Cerebellar nuclear complex (tissue), 1 donor: ENCODE measurements at places on chromosomes 16 and 17.

DNA sequence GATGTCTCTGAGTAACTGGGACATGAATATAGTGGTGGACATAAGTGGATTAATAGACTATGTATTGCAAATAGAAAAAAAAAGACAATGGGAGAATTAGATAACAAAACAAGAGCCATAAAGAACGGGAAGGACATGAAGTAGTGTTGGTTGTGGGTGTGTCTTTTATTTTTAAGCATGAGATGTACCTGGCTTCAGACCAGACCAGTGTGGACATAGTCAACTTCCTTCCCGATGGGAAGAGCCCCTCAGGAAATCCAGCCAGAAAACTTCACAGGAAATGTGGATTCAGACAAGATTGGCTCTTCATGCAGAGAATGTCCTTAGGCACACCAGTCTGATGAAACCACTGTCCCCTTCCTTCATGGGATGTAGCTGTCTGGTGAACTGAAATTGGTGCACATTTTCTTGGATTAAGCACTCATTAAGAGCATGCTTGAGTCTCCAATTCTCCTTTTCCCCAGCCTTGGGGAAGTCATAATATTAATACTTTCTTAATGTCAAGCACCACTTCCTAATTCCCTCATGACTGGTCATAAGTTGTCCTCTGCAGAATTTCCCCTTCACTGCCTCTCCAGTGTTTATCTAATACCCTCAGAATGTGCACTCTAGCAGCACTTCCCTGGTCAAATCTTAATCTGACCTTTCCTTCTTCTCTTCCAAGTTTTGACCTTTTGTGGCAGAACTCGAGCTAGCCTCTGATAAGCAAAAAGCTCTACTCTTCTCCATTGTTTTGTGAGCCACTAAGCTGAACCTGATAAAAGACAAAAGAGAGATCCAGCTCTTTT lies 350.6 kb upstream of the MAF start:
- DNase-seq, result no peak

GRCh38 chr17:49074851-49075540 lies 57.6 kb upstream of the B4GALNT2 start:
- no peak for DNase-seq

GRCh38 chr17:35998756-35999155 lies 2.6 kb downstream of the CCL15 start:
- DNase-seq, result no peak

- DNase-seq, result no peak
Observed at GRCh38 chr17:77132411-77133086, 8.2 kb upstream of the SEC14L1 start.

- no peak for DNase-seq
Observed at GRCh38 chr16:64910356-64910755, 211.5 kb downstream of the CDH11 start.

DNA sequence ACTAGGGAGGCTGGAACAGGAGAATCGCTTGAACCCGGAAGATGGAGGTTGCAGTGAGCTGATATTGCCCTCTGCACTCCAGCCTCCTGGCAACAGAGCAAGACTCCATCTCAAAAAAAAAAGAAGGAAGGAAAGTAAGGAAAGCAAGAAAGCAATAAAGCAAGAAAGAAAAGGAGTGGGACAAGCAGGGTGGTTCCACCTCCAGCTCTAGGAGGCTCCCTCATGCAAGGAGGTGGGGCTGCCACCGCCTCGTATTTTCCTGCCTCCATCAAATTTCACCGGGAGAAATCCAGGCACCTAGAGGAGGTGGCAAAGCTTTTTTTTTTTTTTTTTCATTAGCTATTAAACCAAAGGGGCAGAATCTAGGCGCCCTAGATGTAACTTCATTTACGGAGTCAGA lies 1.0 kb downstream of the CYB561 start:
- DNase-seq, result no peak

- no peak for DNase-seq
Observed at GRCh38 chr17:82863383-82863940, 23.6 kb upstream of the ZNF750 start.

DNA sequence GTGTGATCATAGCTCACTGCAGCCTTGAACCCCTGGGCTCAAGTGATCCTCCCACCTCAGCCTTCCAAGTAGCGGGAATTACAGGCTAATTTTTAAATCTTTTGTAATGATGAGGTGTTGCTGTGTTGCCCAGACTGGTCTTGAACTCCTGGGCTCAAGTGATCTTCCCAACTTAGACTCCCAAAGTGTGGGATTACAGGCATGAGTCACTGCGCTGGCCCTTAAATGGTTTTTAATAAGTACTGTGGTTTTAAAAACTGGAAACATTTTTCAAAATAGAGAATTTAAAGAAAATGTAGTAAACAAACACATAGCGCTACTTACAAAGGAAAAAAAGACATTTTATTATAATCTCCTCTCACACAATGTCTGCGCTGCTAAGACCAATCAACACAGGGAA lies 32.2 kb downstream of the MARCHF10 start:
- DNase-seq, result no peak

DNA sequence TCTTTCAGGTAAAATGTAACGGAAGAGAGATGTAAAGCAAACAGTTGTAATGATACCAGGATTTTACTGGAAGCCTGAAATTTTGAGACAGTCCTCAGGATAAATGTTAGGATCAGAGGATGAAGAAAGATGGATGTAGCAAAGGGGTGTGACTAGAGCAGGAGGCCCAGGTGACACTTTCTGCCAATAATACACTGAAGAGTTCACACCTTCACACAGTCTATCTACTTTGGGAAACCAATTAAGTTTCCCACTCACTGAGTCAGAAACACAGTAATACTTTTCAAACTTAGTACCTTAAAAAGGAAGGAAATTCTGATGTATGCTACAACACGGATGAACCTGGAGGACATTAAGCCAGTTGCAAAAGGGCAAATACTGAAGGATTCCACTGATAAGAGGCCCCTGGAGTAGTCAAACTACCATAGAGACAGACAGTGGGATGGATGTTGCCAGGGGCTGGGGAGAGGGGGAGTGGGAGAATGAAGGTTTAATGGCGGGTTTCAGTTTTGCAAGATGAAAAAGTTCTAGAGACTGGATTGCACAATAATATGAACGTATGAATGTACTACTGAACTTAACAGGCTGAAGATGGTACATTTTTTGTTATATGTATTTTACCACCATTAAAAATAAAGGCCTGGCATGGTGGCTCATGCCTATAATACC lies 62.3 kb downstream of the CYTH1 start:
- DNase-seq, result no peak

DNA sequence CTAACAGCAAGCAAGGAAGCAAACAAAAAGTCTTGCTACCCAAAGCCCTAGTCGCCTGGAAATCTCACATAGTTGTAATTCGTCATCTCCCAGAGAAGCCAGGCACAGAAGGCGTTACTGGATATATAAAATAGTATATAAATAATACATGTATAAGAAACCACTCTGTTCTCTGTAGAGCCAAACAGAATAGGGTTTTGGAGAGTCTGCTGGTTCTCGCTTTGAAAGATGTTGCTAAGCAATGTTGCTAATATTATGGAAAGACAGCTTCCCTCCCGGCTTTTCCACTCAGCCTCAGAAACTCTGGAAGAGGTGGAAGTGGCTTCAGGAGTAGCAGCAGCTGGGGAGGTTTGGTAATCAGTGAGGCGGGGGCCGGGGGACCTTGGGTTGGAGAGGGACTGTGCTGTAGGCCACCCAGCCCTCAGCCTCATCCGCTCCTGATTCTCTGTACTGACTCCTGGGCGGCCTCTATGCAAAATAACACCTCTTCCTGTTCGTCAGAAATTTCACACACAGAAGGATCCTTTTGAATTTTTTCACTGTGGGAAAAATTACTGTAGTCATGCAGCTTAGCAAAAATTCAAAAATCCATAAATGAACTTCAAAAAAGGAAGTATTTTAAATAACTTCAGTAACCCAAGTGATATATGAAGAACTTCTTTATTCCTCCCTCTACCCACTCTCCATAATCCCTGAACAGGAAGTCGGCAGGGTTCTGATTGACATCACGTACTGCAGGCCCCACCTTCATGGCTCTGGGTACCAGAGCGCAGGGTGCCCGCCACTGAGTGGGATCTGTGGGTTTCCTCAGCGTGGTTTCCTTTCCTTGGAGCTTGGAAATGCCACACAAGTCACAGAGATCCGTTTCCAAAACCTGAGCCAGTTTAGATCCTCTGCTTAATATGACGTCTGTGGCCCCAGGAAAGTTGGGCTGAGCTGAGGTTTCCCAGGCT lies 51.4 kb downstream of the RAP1GAP2 start:
- DNase-seq, result no peak

- DNase-seq, result no peak
Observed at GRCh38 chr16:84315422-84315821, 20.7 kb downstream of the WFDC1 start.

GRCh38 chr16:2923481-2923880 lies 11.8 kb downstream of the FLYWCH1 start:
- DNase-seq, result no peak

- DNase-seq, result no peak
Observed at GRCh38 chr16:87165885-87166284, 151.3 kb downstream of the C16orf95 start.

DNA sequence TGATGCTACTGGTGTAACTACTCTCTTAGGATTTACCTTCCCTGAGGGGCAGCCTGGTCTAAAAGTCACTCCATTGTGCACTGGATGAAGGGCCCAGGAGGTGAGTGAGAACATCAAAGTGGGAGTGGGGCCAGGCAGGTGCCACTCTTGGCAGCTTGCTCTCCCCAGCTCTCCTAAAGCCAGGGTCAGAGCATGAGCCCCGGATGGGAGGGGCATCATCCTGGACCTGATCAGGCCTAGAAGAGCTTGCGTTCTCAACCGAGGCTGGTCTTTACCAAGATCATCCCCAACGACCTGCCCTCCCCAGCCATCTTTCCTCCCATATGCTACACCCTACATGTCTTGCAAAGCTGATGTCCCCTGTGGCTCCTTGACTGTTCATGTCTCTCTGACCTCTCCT lies 87.1 kb downstream of the AIPL1 start:
- no peak for DNase-seq

DNA sequence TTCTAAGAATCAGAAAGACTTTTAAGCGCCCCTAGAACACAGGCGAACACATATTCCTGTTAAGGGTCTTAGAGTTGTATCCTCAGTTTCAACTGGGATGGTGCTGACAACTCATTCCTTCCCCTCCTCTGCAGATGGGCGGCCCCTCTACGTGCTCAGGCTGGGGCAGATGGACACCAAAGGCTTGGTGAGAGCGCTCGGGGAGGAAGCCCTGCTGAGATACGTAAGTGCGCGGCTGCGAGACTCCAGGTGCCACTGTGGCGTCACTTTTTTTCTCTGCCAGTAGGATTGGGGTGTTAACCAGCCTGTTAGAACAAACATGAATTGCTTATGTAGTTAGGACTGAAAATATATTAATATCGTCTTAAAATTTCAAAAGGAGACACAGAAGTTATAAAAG lies 62.7 kb downstream of the SEC14L1 start:
- no peak for DNase-seq

DNA sequence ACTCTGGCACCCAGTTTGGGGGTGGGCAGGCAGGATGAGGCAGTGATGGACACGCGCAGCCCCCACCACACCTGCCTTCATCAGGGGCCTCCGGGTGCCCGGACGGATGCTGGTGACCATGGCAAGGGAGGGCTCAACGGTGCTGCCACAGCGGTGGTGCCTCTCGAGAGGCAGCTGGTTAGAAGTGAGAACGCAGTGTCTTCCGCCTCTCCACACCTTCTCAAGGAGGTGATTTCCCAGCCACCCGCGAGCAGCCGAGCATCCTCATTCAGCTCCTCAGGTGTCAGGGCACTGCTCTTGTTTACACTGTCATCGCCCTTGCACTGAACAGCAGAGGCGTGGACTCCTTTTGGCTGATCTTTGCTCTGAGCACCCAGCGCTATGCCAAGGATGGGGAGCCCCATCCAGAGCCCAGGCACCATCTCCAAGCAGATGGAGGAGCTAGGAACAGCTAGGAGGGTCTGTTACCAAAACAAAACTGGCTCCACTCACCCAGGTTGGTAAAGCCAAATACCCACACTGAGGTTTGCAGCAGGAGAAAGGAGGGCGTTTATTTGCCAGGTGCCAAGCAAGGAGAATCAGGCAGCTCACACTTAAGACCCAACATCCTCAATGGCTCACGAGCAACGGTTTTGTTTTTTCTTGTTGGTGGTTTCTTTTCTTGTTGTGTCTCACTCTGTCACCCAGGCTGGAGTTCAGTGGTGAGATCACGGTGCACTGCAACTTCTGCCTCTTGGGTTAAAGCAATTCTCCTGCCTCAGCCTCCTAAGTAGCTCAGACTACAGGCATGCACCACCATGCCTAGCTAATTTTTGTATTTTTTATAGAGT lies 174.3 kb upstream of the TNRC6C start:
- DNase-seq, result no peak

GRCh38 chr17:68176718-68177117 lies 71.1 kb upstream of the AMZ2 start:
- no peak for DNase-seq

GRCh38 chr17:42804918-42805367 lies 6.3 kb downstream of the CNTD1 start:
- DNase-seq, result no peak

- DNase-seq, result no peak
Observed at GRCh38 chr17:42585353-42585752, 7.8 kb upstream of the PSMC3IP start.

DNA sequence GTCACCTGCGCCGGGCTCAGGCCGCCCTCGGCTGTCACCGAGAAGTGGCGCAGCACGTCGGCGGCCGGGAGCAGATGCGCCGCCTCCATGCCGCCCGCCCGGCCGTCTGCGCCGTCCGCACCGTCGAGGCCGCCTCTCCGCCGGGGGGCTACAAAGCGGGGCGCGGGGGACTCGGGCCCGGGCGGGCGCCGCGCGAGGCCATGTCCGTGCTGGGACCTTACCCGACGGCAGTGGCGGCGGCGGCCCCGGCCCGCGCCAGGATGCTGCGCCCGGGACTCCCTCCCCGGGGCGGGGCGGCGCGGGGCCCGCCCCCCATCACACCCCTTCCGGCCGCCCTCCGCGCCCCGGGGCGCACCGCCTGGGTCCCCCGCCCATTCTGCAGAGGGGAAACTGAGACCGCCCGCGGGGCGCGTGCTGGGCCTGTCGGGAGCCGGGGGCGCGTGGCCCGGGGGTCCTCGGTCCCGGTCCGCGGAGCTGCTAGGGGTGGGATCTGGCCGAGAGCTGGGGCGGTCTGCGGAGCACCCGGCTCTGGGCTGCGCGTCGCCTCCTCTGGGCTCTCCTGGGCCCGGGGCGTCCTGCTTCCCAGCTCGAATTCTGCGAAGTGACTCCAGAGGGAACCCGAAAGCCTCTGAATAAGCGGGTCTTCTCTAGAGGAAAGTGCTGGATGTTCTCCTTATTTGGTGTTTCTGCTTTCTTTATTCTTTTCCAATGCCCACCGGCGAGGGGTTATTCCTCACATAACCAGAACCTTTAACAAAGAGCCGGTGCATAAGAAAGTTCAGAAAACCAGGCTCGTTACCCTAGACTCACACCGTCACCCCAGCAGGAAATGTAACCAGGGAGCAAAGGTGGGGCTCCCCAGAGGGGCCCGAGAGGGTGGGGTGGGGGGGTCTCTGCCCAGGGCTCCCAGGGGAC lies at the start of gene ATP2A3:
TSS of gene ATP2A3 (minus strand) at position 235 of the 915 bp plus-strand sequence. CDS start at position 89, 146 bp downstream.
- no peak for DNase-seq
